ENCODE measurements at places on chromosomes 13 and 19.

- no peaks in the 10 kb centered on the region for H3K4me1 ChIP-seq
- H3K36me3 ChIP-seq, result no peaks in the 10 kb centered on the region
- DNase-seq, result no peak
- no peak overlapping the region for H3K27ac ChIP-seq
- peaks cover 14% of the 10 kb centered on the region for H3K27me3 ChIP-seq
- no peak overlapping the region for H3K4me3 ChIP-seq
Measured at GRCh38 chr13:100694722-100695508, 20.3 kb upstream of the TMTC4 start.

- peaks cover 12% of the 10 kb centered on the region for H3K4me1 ChIP-seq
- H3K36me3 ChIP-seq, result no peaks in the 10 kb centered on the region
- DNase-seq, result no peak
- no peak overlapping the region for H3K4me3 ChIP-seq
- no peak overlapping the region for H3K27ac ChIP-seq
Measured at GRCh38 chr19:45972081-45972946, 1.4 kb downstream of the NOVA2 start.

- H3K36me3 ChIP-seq, result peaks cover 60% of the 10 kb centered on the region
- H3K27me3 ChIP-seq, result no peaks in the 10 kb centered on the region
- no peak overlapping the region for H3K27ac ChIP-seq
- DNase-seq, result no peak
- peak overlapping the region; percentile 69 for H3K4me3 ChIP-seq
- H3K4me1 ChIP-seq, result peaks cover 16% of the 10 kb centered on the region
Measured at GRCh38 chr19:53156850-53157249, 2.0 kb downstream of the ZNF347 start.

- peaks cover 2% of the 10 kb centered on the region for H3K4me1 ChIP-seq
- peaks cover 20% of the 10 kb centered on the region for H3K27me3 ChIP-seq
- no peak for DNase-seq
- H3K36me3 ChIP-seq, result no peaks in the 10 kb centered on the region
- H3K27ac ChIP-seq, result no peak overlapping the region
- H3K4me3 ChIP-seq, result no peak overlapping the region
Measured at GRCh38 chr13:79662882-79663281, 181.9 kb downstream of the NDFIP2 start.

- H3K36me3 ChIP-seq, result peaks cover 15% of the 10 kb centered on the region
- H3K4me3 ChIP-seq, result no peak overlapping the region
Measured at GRCh38 chr13:110624766-110625756, 9.7 kb downstream of the NAXD start.

GRCh38 chr13:41455725-41456419, 1.5 kb upstream of the RGCC start:
- peak overlapping the region; percentile 79 for H3K4me3 ChIP-seq
- peaks cover 36% of the 10 kb centered on the region for H3K4me1 ChIP-seq
- peak overlapping the region; percentile 17 for H3K27ac ChIP-seq
- no peak for DNase-seq

DNA sequence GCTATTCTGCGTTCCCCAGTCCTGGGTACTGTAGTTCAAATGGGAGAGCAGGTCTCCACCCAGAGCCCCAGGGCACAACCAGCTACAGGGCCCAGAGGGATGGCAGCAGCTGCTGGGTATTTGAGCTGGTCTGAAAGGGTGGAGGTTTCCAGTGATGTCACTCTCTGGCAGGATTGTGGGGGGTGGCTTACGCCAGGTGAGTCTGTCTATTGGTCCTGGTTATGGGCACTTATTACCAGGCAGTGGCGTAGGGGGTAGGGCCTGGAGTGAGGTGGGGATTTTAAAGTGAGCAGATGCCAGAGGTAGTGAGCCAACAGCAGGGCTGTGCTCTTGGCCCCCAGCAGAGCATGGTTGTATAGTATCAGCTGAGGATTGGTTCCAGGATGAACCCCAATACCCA, 6.2 kb downstream of the RPS19 start:
- no peak overlapping the region for H3K4me3 ChIP-seq
- H3K27me3 ChIP-seq, result no peaks in the 10 kb centered on the region
- peak overlapping the region; percentile 79 for H3K27ac ChIP-seq
- peaks cover 86% of the 10 kb centered on the region for H3K4me1 ChIP-seq
- peaks cover 70% of the 10 kb centered on the region for H3K36me3 ChIP-seq

DNA sequence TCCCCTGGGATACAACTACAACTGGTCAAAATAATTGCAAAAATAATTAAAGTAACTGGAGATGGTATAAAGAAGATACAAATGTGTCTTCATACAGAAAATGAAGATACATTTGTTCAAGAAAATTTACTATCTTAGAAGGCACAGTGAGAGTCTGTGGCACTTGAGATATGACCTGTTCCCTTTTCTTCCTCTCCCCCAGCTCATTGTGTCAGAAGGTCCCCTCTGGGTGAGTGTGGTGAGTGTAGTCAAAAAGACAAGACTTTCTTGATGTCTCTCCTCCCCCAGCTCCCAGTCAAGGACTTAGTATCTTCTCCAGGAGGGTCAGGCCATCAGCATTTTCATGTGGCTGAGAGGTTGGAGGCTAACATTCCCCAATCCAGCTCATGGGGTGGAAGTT, 51.7 kb downstream of the EDNRB start:
- peaks cover 4% of the 10 kb centered on the region for H3K4me1 ChIP-seq
- no peak for DNase-seq
- H3K27me3 ChIP-seq, result peaks cover 5% of the 10 kb centered on the region
- no peaks in the 10 kb centered on the region for H3K36me3 ChIP-seq

- H3K27me3 ChIP-seq, result no peaks in the 10 kb centered on the region
- no peak overlapping the region for H3K4me3 ChIP-seq
- no peak for DNase-seq
- no peaks in the 10 kb centered on the region for H3K36me3 ChIP-seq
- no peaks in the 10 kb centered on the region for H3K4me1 ChIP-seq
- no peak overlapping the region for H3K27ac ChIP-seq
Measured at GRCh38 chr19:32063601-32064000, 281.8 kb upstream of the ZNF507 start.

- DNase-seq, result no peak
- H3K4me1 ChIP-seq, result no peaks in the 10 kb centered on the region
- H3K27ac ChIP-seq, result no peak overlapping the region
- H3K36me3 ChIP-seq, result no peaks in the 10 kb centered on the region
- H3K4me3 ChIP-seq, result no peak overlapping the region
Measured at GRCh38 chr13:67408798-67409197, 178.7 kb upstream of the PCDH9 start.

GRCh38 chr19:51091895-51092873, 9.5 kb upstream of the KLK14 start:
- H3K36me3 ChIP-seq, result no peaks in the 10 kb centered on the region
- DNase-seq, result no peak
- H3K27me3 ChIP-seq, result no peaks in the 10 kb centered on the region
- H3K4me3 ChIP-seq, result no peak overlapping the region
- peaks cover 7% of the 10 kb centered on the region for H3K4me1 ChIP-seq

DNA sequence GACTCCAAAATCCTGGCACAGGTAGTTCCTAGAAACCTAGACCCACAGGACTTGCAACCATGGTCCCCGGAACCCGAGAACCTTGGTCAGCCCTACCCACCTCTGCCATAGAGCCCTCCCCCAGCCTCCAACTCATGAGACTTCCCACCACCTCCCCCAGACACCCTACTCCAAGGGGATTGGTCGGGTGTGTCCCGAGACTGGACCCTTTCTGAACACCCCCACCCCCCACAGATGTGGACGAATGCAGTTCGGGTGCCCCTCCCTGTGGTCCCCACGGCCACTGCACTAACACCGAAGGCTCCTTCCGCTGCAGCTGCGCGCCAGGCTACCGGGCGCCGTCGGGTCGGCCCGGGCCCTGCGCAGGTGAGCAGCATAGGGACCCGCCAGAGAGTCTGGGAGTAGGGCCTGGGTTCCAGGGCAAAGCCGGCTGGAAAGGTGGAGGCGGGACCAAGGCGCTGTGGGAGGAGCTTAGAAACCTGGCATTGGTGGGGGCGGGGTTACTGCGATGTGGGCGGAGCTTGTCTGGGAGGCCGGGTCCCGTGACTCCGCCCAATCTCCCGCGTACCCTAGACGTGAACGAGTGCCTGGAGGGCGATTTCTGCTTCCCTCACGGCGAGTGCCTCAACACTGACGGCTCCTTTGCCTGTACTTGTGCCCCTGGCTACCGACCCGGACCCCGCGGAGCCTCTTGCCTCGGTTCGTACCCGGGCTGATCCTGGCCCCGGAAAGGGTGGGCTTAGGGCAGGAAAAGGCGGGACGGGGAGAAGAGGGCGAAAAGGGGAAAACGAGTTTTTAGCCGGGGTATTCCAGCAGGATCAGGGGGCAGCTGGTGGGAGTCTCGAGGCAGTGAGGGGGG, 11.9 kb downstream of the LTBP4 start:
- H3K4me1 ChIP-seq, result peaks cover 44% of the 10 kb centered on the region
- peak overlapping the region; percentile 91 for H3K4me3 ChIP-seq
- H3K27ac ChIP-seq, result peak overlapping the region; percentile 96

- H3K36me3 ChIP-seq, result peaks cover 11% of the 10 kb centered on the region
- peaks cover 74% of the 10 kb centered on the region for H3K27me3 ChIP-seq
- no peak for DNase-seq
- H3K4me1 ChIP-seq, result peaks cover 74% of the 10 kb centered on the region
Measured at GRCh38 chr19:10290357-10290875, 664 bp downstream of the ICAM5 start.

DNA sequence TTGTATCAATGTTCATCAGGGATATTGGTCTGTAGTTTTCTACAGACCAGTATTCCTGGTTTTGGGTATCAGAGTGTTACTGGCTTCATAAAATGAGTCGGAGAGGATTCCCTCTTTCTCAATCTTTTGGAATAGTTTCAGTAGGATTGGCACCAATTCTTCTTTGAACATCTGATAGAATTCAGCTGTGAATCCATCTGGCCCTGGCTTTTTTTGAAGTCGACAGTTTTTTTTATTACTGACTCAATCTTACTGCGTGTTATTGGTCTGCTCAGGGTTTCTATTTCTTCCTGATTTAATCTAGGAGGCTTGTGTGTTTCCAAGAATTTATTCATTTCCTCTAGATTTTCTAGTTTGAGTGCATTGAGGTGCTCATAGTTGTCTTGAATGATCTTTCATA, 11.4 kb downstream of the TEX26 start:
- no peaks in the 10 kb centered on the region for H3K4me1 ChIP-seq
- H3K36me3 ChIP-seq, result peaks cover 1% of the 10 kb centered on the region
- no peak for DNase-seq
- H3K27ac ChIP-seq, result no peak overlapping the region

- peaks cover 8% of the 10 kb centered on the region for H3K4me1 ChIP-seq
- H3K36me3 ChIP-seq, result peaks cover 45% of the 10 kb centered on the region
- H3K27ac ChIP-seq, result peak overlapping the region; percentile 80
- peak overlapping the region; percentile 76 for H3K4me3 ChIP-seq
- H3K27me3 ChIP-seq, result no peaks in the 10 kb centered on the region
- peak; percentile 69 for DNase-seq
Measured at GRCh38 chr19:19860756-19861390, 4.8 kb upstream of the ZNF253 start.

DNA sequence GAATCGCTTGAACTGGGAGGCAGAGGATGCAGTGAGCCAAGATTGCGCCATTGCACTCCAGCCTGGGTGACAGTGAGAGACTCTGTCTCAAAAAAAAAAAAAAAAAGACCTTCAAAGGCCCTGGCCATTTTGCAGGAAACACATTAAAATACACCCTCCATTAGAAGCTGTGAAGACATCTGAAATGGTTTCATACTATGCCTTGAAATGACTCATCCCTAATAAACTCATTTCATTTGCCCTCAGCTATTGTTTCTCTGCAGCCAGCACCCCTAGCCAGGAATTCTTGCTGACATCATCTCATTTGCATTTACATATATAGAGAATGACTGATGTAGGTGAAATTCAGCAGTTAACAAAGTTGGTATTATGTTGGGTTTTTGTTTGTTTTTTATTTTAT, 8.7 kb downstream of the EML2 start:
- no peaks in the 10 kb centered on the region for H3K27me3 ChIP-seq
- peaks cover 15% of the 10 kb centered on the region for H3K4me1 ChIP-seq
- peaks cover 30% of the 10 kb centered on the region for H3K36me3 ChIP-seq
- H3K4me3 ChIP-seq, result no peak overlapping the region
- H3K27ac ChIP-seq, result no peak overlapping the region
- no peak for DNase-seq

DNA sequence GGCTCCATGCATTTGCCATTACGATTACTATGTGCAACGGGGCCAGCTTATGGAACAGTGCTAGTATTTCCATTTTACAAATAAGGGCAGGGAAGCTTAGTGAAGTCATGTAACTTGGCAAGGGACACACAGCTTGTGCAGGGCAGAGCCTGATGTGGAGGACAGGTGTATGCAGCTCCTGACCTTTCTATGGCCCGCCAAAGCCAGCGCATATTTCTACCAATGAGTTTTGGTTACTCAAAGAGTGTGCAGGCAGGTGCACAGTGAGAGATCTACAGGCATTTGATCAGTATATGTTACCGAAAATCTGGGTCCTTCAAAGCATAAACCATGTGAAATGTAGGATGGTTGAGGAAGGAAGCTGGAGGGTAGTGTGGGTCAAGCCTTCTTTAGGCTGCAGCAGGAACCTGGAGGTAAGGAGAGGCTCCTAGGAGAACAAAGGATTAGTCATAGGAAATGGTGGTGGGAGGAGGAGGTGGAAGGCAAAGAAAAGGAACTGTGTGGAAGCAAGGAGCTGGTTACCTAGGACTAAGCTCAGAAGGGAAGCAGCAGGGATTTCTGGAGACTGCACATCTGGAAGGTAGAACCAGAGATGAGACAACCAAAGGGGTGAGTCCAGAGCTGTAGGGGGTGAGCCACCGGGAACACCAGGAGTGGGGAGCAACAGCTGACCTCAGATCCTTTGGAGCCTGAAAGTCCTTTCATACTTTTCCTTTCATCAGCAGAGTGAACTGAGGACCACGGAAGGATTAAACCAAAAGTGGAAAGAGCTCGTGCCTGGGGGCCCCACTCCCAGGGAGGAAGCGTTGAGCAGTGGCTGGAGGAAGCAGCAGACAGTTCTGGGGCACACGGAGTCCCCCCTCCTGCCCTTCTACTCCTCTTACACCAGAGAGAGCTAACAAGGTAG, 4.2 kb upstream of the PDX1 start:
- no peak overlapping the region for H3K27ac ChIP-seq
- no peak overlapping the region for H3K4me3 ChIP-seq
- DNase-seq, result no peak
- peaks cover 2% of the 10 kb centered on the region for H3K36me3 ChIP-seq

GRCh38 chr13:64928696-64929499, 2301.2 kb downstream of the PCDH9 start:
- H3K27ac ChIP-seq, result no peak overlapping the region
- no peaks in the 10 kb centered on the region for H3K27me3 ChIP-seq
- H3K4me1 ChIP-seq, result no peaks in the 10 kb centered on the region

DNA sequence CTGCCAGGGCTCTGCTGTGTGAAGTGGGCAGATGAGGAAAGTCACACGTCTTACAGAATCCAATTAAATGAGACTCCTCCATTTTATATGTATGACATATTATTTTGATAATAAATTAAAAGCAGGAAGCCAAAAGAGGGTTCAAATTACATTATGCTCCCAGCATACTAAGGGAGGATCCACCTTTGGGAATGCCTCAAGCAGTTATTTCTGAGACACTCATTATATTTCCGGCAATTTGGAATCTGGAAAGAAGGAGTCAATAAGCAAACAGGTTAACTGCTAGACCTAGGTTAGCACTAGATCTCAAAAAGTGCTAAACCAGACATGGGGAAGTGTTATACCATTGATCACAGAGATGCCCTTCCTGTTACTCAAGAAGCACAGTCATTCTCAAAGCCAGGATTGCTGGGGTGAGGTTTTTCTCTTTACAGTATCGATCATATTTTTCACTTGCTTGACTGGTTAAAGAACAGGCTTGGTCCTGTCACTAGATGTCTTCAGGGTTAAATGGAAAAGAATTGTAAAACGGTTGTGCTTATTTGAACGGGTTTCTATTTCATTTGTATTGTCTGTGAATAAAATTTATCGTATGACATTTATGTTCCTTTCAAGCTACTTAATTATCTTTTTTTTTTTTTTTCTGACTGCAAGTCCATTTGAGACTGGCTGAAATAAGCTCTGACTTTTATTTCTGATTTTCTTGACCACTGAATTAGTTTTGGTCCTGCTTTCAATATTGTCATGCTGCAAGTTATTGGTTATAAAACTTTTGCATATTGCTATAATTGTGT, 523.2 kb downstream of the KLF12 start:
- H3K27me3 ChIP-seq, result no peaks in the 10 kb centered on the region
- H3K4me1 ChIP-seq, result peaks cover 6% of the 10 kb centered on the region
- no peaks in the 10 kb centered on the region for H3K36me3 ChIP-seq
